EL (cell line): ENCODE measurements at places on chromosomes 2 and 18.

GRCh38 chr2:64593035-64593655 is 60.6 kb downstream of the SERTAD2 start:
- DNase-seq, result no peak

DNA sequence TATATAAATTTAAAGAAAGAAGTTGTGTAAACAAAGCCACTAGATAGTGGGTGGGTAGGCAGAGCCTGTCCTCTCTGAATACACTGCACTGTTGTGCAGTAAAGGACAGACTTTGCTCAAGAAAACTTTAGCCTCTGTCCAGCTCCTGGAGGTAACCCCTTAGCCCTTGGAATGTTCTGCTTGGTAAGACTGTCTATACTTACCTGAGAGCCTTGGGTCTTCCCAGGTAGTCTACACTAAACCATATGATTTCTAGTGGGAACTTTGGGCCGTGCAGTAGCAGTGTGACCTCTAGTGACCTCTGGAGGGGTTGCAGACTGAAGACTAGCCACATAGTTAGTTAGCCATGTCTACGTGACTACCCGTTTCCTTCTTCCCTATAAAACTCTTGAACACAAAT is 678.3 kb upstream of the NRXN1 start:
- no peak for DNase-seq

DNA sequence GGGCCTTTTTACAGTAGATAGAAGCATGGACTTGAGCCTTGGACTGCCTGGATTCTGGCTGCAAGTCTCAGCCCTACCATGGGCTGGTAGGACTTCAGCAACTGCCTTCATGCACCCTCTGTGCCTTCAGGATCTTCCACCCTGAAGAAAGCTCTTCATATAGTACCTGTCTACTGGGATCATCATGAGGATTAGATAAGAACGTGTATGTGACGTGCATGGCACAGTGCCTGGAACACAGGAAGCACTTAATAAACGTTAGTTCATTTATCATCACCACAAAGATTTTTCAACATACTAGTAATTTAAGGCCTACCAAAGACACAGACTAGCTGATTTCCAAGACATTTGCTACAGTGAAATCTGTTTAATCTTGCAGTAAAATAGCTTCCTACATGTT is 53.2 kb upstream of the ITM2C start:
- DNase-seq, result no peak

- DNase-seq, result no peak
These were observed 58.6 kb downstream of the GRB14 start for GRCh38 chr2:164562666-164563065.

- DNase-seq, result no peak
These were observed 306.0 kb upstream of the RAB12 start for GRCh38 chr18:8303151-8303755.

DNA sequence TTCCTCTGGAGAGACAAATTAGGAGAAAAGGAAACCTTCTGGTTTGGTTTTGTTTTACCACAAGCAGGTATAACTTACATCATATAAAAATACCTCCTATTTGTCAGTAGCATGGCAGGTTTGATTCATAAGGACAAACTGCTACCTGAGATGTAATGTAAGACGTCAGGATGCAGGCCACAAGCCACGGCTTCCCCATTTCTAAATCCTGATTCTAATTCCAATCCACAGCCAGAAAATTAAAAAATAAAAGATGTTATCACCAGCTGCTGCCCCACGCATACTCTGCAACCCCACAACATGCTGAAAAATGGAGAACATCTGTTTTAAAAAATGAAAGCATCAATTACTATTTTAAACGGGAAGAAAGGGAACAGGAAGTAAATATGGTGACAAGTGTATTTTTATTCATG is 197.6 kb downstream of the BCL11A start:
- no peak for DNase-seq

DNA sequence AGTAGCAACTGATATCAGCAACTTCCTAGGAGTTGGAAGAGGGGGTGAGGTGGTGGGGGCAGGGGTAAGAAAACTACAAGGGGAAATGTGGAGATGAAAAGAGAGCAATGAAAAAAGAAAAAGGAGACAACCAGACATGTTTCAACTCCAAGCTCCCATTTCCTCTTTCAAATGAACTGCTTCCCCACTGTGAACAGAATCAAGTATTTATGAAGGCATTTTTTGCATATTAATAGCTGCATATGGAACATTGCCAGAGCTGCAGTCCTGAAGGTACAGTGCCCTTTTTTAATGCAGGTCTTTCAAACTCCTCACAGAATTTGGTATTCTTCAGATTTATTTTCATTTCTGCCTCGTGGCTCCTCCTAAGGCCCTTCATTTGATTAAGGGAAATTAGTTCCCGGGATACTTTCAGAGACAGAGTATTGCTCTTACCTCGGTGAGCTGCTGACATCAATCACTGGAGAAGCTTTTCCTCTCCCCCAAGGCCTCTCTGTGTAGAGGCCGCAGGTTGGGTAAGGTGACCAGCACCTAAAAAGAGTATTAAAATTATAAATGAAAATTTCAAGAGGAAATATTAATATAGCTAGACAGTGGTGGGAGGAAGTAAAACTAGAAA is 68.4 kb downstream of the KIAA2012 start:
- no peak for DNase-seq

- no peak for DNase-seq
These were observed 7.3 kb downstream of the IRS1 start for GRCh38 chr2:226792155-226792881.

GRCh38 chr2:148967056-148967455 is 71.4 kb upstream of the LYPD6B start:
- no peak for DNase-seq

- DNase-seq, result no peak
These were observed 1408.2 kb upstream of the PIK3C3 start for GRCh38 chr18:40546875-40547274.

GRCh38 chr18:26227051-26227670 is 916 bp downstream of the TAF4B start:
- DNase-seq, result peak; percentile 6

DNA sequence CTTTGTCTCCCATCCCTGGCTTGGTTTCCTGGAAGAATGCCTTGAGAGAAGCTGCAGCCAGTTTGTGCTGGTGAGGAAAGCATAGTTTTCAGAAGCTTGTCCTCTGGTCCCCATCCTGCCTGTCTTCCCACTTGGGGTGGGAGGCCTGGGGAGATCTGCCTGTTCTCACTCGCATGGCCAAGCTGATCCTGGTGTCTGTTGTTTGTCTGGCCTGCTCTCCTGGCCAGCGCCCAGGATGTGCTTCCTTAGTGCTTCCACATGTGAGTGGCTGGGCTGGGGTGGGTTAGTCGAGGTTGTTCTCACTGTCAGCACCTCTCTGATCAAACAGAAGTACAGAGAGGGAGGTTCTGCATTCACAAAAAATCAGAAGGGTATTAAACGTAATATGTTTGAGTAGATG is 49.5 kb downstream of the PTPRM start:
- DNase-seq, result peak; percentile 64

GRCh38 chr2:14552818-14553217 is 79.7 kb upstream of the LRATD1 start:
- DNase-seq, result no peak

- DNase-seq, result peak; percentile 17
These were observed 334.5 kb downstream of the SMAD2 start for GRCh38 chr18:47595831-47596501.

- DNase-seq, result peak; percentile 84
These were observed 77.1 kb downstream of the SPATS2L start for GRCh38 chr2:200383380-200384110.

DNA sequence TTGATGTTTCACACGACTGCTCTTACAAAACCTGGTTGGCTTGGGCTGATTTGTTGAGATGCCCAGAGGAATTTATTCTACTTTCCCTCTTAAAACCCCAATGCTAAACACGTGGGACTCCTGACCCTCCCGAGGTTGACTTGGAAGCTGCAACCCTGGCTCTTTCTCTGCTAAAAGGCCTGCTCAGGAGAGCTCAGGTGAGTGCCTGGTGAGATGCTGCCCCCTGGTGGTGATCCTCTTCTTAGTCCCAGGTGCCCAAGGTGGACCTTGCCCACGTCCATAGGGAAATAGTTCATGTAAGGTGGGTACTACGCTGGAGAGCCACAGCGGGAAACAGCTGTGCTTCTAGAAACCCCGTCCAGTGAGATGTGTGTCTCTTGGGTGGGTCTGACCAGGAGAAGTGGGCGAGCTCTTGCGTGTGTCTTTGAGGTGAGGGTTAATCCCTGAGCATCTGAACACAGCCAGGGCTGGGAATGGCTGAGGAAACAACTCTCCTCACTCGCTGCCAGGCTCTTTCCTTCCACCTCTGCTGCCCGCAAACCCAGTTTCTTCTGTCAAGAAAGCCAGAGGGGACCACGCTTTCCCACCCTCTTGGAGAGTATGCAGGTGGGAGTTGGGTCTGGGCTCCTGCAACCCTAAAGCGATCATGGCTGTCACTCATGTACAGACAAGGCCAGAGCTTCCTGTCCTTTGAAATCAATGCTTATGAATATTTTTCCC is 25.5 kb upstream of the PXDN start:
- peak; percentile 50 for DNase-seq

DNA sequence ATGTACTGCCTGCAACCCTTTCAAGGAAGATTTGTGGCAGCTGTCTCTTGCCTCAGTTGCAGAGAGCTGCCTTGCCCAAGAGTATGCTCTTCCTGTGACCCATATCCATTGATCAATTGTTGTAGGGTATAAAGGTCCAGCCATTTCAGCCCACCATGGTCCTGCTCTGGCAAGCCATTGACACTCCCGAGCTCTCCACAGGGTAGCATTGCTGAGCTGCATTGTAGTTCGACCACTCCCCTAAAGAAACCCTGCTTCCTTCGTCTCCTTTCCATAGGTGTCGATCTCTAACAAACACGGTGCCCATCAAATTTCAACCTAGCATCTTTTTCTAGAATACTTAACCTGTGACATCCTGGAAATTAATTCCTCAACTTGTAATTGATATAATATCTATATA is 104.9 kb upstream of the NDUFV2 start:
- DNase-seq, result no peak

- DNase-seq, result no peak
These were observed 18.5 kb downstream of the LDLRAD4 start for GRCh38 chr18:13237073-13237472.

- DNase-seq, result no peak
These were observed 20.9 kb downstream of the LOXHD1 start for GRCh38 chr18:46636040-46636630.

GRCh38 chr18:57038395-57038794 is 108.5 kb upstream of the BOD1L2 start:
- DNase-seq, result no peak

DNA sequence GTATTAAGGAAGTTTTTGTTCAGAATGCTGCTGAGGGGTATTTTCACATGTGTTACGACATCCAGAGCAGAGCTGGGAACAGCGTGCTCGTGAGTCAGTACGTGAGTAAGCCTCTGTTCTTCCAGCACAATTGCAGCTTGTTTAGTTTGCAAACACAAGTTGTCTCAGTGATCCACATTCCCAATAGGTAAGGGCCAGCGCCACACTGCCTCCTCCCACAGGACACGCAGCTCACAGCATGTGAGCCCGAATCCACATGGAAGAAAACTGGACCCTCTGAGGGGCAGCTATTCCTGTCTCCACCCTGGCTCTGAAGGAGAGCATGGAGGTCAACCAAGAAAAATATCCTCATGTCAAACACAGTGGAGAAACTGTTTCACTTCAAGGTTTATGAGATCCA is 173.9 kb upstream of the PID1 start:
- peak; percentile 89 for DNase-seq
